ENCODE measurements at places on chromosomes 1 and 21.

- no peak for DNase-seq
These were observed 15.4 kb downstream of the RAP1GAP start for GRCh38 chr1:21653744-21654100.

- no peak for DNase-seq
These were observed 3.0 kb downstream of the USP1 start for GRCh38 chr1:62439652-62440371.

GRCh38 chr1:216929870-216930582, 206.8 kb upstream of the ESRRG start:
- peak; percentile 26 for DNase-seq

- DNase-seq, result no peak
These were observed 50.3 kb downstream of the DRAM2 start for GRCh38 chr1:111089638-111090037.

DNA sequence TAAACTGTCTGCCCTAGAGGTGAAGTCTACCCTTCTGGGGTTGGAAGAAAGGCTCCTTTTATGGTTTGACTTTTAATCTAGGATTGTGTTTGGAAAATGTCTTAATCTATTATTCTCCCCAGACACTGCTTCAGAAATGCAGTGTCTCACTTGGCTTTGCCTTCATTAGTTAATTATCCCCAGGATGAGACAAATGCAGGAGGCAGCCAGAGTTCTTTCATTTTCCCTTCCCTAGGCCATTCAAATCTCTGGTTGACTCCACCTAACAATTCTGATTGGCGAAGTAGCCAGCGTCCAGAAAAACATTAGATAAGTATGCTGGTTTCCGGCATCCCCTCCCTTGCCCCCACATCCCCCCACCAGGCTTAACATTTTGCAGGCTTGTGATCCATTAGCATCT, 325.8 kb upstream of the PBX1 start:
- no peak for DNase-seq

Measured in fibroblast of upper back skin (primary cell).